ENCODE measurements at places on chromosomes 7 and 10. TPM values are rescaled to one million over a fixed set of nuclear protein-coding genes. Genes with fewer than 3 reads are reported as not detected.

Gene TMEM270
- polyA plus RNA-seq = not detected

Gene AS3MT
- polyA plus RNA-seq = 3.0 TPM

Gene VSTM4
- 4.4 TPM for polyA plus RNA-seq

Gene EVX1
- not detected for polyA plus RNA-seq

Gene AKR1C3
- polyA plus RNA-seq = 0.43 TPM

Gene CFAP58
- 0.23 TPM for polyA plus RNA-seq

Gene OR2A5
- not detected for polyA plus RNA-seq

Gene DKK1
- polyA plus RNA-seq = 575 TPM

Gene C10orf62
- polyA plus RNA-seq = not detected

Gene AKR1C4
- not detected for polyA plus RNA-seq

Gene BRAF
- polyA plus RNA-seq = 16.6 TPM

Gene SGCE
- 110 TPM for polyA plus RNA-seq

Gene C10orf88
- polyA plus RNA-seq = 2.0 TPM

Gene ACSL5
- polyA plus RNA-seq = 1.0 TPM

Gene CUBN
- polyA plus RNA-seq = 0.39 TPM

Gene NAT16
- polyA plus RNA-seq = 0.02 TPM

Gene OR6B1
- polyA plus RNA-seq = not detected

Gene PNLIPRP1
- not detected for polyA plus RNA-seq

Gene CDH23
- 0.02 TPM for polyA plus RNA-seq

Gene GPR37
- polyA plus RNA-seq = 0.25 TPM

Gene XRCC2
- 1.6 TPM for polyA plus RNA-seq

Gene BAIAP2L1
- polyA plus RNA-seq = 11.4 TPM

Gene DDX50
- 43.3 TPM for polyA plus RNA-seq

Gene ITGB8
- polyA plus RNA-seq = 0.64 TPM

Gene FAM25A
- not detected for polyA plus RNA-seq

Gene BTBD16
- not detected for polyA plus RNA-seq

Gene TAS2R3
- polyA plus RNA-seq = 0.29 TPM

Gene PILRA
- polyA plus RNA-seq = 0.27 TPM

Gene KLF14
- not detected for polyA plus RNA-seq

Gene NXPH1
- polyA plus RNA-seq = not detected

Gene WEE2
- polyA plus RNA-seq = not detected
